ENCODE measurements at places on chromosomes 4 and X.

- DNase-seq = no peak
Measured at GRCh38 chr4:54543088-54543795, 114.5 kb upstream of the KIT start.

GRCh38 chr4:77804471-77804870 lies 14.7 kb downstream of the CNOT6L start:
- DNase-seq = no peak

GRCh38 chr4:37805091-37805490 lies 21.4 kb upstream of the PGM2 start:
- DNase-seq = no peak

- DNase-seq = no peak
Measured at GRCh38 chrX:136395271-136395670, 92.5 kb upstream of the BRS3 start.

- no peak for DNase-seq
Measured at GRCh38 chr4:24249972-24250371, 334.4 kb downstream of the DHX15 start.

DNA sequence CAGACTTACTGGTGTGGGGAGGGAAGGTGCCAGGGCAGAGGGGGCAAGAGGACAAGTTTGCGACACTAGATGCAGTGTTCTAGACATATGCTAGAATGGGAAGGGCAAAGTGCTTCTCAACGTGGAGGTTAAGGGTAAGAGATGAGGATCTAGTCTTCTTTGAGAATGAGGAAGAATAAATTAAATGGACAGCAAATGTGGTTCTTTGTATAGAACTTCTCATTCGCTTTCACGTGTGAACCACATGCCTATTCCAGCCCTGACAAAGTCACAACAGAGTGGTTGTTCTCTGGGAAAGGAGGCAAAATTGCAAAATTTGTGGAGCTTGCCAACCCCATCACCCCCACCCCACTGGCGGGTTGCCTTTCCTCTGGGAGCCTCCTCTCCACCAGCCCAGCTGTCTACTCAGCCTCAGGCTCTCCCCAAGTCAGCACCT lies 1.5 kb upstream of the ANXA5 start:
- no peak for DNase-seq

DNA sequence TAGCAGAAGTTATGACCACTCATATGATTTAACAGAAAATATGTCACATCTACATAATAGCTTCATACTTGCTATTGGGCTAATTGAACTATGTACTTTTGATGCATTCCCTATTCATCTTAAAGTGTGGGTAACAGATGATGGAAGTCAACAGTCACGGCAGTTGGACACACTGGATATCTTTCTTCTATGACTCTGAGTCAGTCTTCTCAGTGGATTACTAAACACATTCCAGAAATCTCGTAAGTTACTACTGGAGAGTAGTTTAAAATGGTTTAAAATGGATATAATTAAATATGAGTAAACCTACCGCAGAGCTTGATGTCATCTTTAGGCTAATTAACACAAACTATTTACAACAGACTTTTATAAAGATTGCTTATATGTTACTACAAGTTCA lies 30.1 kb upstream of the CFAP299 start:
- no peak for DNase-seq

DNA sequence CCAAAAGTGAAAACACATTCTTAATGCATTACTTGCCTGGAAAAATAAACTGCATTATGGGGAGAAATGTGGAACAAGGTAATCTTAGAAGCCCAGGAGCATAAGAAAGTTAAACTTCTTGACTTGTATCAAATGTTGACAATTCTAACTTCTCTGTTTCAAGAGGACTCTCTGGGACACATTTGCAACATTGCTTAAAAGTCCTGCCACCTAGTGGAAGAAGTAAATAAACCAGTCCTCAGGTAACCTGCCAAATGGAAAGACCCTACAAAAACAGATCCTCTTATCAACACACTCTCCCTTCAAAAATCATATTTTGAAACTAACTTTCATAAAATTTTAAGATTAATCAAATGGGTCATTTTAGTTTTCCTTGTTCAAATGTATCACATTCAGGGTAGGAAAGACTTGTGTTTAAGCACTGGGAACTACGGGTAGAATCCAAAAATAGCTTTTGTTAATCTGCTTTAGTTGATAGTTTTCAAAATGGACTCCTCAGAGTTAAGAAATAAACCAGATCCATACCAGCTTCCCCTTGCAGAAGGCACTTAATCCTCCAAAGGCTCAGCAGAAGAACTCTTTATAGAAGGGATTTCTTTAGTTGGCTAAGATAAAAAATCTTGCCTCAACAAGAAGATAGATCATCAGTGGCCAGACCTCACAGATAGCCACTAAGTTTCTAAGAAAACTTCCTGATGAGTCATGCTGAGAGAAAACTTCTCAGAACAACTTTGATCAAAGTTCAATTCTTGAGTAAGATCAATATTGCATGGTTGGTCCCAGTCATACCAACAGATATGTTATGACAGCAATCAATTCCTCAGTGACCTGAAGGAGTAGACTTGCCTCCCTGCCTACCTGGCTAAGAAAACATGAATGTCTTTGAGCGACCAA lies 141.7 kb downstream of the HHIP start:
- DNase-seq = no peak

DNA sequence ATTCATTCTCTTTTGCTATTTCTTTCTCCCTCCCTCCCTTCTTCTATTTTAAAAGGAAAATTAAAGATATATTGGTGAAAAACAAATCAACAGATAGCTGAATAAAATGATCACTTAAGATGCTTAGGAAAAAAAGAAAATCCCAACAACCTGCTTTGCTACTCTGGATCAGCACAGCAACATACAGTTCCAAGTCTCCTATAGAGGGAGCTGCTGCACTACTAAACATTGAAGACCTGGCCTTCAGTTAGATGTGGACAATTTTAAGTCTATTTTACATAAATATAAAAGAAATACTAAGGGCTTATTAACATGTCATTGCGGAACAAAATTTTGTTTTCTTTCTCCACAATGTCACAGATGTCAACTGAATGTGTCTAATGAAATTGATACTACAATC lies 226.4 kb downstream of the MAGEB5 start:
- DNase-seq = no peak

DNA sequence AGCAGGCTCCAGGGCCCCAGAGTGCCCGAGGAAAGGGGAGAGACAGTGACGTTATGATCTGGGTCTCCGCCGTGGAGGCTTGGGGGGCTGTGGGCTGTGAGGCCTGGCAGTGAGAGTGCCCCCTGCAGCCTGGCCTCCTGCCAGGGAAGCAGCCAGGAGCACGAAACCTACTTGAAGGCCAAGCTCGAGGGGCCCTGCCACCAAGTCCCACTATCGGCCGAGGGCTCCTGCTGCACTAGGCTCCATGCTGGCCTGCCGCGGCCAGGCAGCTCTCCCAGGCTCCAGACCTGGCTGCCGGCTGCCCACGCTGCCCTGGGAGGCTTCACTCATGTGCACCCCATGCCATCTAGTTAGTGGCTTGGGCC lies 18.7 kb downstream of the FLNA start:
- no peak for DNase-seq

- no peak for DNase-seq
Measured at GRCh38 chrX:83469551-83469950, 38.5 kb upstream of the POU3F4 start.

DNA sequence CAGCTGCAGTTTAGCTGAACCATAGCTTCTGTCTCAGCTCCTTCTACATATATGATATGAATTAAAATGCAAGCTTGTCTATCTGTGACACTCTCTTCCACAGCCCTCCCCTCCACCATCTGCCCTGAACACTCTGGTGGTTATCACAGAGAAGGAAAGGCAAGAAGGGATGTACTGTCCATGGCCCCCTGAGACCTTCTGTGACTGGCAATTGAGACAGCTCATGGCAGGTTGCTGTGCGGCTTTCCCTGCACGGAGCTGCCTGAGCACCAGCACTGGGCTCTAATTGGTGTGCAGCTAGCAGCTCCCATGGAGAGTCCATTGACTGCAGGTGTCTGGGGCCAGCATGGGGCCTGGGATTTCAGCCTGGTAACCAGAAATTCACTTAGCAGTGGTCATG lies 109.8 kb upstream of the ANXA3 start:
- DNase-seq = no peak

- no peak for DNase-seq
Measured at GRCh38 chrX:40891798-40892197, 156.5 kb upstream of the MED14 start.

GRCh38 chrX:46257451-46257879 lies 287.8 kb downstream of the ZNF674 start:
- no peak for DNase-seq

GRCh38 chr4:99413140-99413539 lies 22.0 kb downstream of the ADH7 start:
- no peak for DNase-seq

GRCh38 chr4:25723409-25723808 lies 67.8 kb downstream of the SLC34A2 start:
- no peak for DNase-seq

DNA sequence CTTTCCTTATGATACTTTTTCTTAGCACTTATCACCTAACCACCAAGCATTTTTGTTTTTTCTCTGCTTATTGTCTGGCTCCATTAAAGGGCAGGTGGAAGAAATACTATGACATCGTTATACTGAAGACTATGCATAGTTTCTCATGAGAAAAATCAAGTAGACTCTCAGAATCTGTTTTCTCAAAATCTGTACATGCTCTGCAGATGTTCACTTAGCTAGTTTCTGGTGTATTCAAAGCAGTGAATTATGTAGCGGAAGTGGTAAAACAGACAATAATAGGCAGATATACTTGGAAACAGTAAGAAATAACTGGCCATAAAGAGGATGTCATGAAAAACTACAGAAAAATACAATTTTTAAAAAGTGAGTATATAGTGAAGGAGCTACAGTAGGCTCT lies 146.0 kb downstream of the STIM2 start:
- no peak for DNase-seq

GRCh38 chrX:19515615-19516105 lies 352 bp upstream of the MAP3K15 start:
- no peak for DNase-seq

- no peak for DNase-seq
Measured at GRCh38 chr4:23934223-23934622, 44.4 kb upstream of the PPARGC1A start.

GRCh38 chrX:120365320-120365719 lies 3.4 kb downstream of the ATP1B4 start:
- peak; percentile 11 for DNase-seq

DNA sequence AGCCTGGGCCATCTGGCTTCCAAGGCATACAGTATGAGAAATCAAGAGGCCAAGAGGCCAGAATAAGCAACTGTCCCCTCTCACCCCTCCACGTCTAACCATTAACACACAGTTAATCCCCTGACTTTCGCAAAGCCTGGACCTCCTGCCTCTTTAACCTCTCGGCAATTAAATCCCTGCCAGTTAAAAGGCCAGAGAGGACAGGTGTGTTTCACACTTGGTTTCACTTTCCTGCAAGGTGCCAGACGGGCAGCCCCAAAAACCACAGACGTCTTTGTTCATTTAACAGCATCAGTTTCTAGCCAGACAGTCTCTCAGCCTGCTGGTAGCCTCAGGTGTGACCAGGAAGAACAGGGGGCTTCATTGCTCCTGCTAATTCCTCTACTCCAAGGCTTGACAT lies 91.1 kb upstream of the KIT start:
- no peak for DNase-seq

DNA sequence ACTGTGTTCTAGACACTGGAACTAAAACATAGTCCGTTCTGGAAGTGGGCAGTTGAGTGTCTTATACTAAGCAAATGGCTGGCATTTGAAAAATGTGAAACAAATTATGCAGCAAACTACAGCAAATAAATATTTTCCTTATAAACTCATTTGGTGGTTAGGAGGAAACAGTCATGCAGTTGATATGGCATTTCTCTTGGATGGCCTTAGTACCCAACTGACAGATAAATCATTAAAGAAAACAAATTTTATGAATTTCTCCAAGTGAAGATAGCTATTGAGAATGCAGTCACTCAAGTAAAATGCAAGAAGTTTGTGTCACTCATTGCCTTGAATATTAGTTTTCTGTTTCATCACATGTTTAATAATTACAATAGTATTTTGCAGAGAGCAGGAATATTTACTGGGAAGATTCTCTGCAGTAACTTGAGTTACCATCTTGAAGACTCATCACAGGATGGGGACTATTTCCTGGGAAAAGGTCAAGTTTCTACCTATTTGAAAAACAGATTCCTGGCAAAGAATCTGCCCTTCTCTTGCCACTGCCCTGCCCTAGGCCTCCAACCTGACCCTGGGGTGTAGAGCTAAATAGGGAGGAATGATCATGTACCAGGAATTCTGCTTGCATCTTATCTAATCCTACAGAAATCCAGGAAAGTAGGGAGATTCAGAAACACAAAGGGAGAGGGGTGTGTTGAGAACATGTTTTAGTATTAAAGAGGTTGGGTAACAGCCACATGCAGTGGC lies 105.9 kb downstream of the SH3RF1 start:
- no peak for DNase-seq

DNA sequence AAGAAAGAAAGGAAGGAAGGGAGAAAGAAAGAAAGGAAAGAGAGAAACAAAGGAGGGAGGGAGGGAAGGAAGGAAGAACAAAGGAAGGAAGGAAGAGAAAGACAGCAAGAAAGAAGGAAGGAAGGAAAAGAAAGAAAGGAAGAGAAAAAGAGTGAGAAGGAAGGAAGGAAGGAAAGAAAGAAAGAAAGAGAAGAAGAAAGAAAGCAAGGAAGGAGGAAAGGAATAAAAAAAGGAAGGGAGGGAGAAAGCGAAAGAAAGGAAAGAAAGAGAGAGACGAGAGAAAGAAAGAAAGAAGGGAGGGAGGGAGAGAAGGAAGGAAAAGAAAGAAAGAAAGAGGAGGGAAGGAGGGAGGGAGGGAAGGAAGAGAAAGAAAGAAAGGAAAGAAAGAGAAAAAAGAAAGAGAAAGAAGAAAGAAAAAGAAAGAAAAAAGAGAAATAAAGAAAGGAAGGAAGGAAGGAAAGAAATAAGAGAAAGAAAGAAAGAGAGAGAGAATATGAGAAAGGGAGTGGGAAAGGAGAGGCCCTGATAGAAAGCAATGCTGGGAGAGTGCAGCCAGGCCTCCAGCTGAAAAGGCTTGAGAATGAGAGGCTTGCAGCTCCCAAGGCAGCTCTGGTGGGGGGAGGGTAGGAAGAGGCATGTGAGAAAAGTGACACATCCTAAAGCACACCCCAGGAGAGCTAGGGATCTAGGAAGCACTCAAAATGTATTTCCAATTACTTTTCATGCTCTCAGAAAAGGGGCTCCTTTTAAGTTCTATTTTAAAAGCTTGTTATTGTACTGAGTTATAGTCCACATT lies 134.0 kb upstream of the ZIC3 start:
- DNase-seq = no peak

- DNase-seq = no peak
Measured at GRCh38 chr4:59881632-59882031, 1318.5 kb upstream of the ADGRL3 start.

DNA sequence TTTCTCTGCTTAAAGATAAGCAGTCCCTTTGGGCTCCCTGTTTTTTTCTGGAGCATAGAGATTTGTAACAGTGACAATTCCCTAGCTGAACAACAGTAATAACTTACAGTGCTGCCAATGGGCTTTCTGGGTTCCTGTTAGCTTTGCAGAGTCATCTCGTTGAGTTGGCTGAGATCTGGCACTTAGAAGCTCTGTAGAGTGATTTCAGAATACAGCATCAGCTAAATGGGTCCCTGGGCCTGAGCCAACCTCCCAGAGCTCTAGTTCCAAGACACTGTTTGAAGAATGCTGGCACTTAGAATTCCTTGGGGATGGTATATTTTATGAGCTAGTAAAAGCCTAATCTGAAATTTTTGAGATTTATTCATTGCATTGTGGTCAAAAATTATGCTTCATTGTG lies 43.5 kb upstream of the SERTM2 start:
- DNase-seq = no peak

GRCh38 chrX:119755981-119756533 lies 2.3 kb upstream of the SOWAHD start:
- DNase-seq = no peak
